ENCODE measurements at places on chromosomes 13 and 19. TPM values are rescaled to one million over a fixed set of nuclear protein-coding genes. Genes with fewer than 3 reads are reported as not detected.

DNA sequence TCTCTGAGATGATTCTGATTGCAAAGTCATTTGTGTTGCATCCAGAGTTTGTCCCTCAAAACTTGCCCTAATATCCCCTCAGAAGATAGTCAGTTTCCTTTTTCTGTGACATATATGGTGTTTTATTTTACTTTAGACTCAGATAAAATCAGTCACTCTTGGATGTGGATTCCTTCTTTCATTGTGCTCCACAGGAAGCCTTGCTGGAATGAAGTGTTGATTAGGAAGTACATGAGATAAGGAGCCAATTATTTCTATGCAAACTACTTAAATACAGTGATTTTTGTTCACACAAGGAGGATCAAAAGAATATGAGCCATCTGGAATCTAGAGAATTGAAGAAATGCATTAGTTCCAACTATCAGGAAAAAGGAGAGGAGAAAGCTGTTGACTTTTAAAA is 107.6 kb upstream of the RXFP2 start:
- DNase-seq = no peak

- no peak for DNase-seq
Measured at GRCh38 chr13:37641391-37641790, 42.8 kb upstream of the POSTN start.

DNA sequence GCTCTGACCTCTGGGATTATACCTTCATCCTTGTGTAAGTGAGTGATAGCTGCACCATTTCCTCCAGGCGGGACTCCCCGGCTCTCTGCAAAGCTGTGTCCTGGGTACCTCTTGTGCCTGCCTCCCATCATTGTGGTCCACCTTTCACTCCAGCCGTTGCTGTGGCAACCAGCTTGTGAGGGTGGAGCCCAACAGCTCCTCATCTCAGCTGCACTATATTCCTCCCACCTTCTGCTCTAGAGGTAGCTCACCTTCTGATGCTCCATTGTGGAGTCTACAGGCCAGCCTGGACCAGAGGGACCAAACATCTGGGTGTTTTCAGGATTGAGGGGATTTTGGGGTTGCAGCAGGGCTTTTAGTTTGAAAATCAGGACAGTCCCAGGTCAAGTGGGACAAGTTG is 708.2 kb downstream of the UQCRFS1 start:
- DNase-seq = no peak

GRCh38 chr19:30712431-30713337 is 340.5 kb downstream of the ZNF536 start:
- DNase-seq = no peak

Gene LYPD3
- 0.88 TPM for total RNA-seq

DNA sequence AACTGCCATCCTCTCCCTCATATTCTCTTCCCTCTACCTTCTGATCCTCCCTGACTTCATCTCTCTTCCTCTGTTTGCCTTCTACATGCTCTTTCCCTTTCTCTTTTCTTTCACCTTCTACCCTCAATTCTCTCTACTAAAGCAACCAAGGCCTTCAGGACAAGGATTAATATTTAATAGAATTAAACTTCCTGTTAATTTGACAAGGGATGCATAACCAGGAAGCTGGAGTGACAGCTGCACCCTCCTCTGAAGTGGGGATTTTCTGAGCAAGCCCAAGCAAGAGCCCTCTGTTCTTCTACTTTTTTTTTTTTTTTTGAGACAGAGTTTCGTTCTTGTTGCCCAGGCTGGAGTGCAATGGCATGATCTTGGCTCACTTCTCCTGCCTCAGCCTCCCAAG is 63.4 kb upstream of the MED4 start:
- DNase-seq = no peak

Gene CLC
- not detected for total RNA-seq

GRCh38 chr19:23665651-23666410 is 21.2 kb downstream of the ZNF675 start:
- DNase-seq = no peak
